ENCODE measurements at places on chromosomes 1 and 21. TPM values are rescaled to one million over a fixed set of nuclear protein-coding genes. Genes with fewer than 3 reads are reported as not detected.

- H3K4me1 ChIP-seq = no peaks in the 10 kb centered on the region
- H3K27ac ChIP-seq = no peak overlapping the region
- no peaks in the 10 kb centered on the region for H3K27me3 ChIP-seq
- DNase-seq = no peak
- H3K4me3 ChIP-seq = no peak overlapping the region
- H3K36me3 ChIP-seq = no peaks in the 10 kb centered on the region
Observed at GRCh38 chr1:247273013-247273412, 17.1 kb downstream of the VN1R5 start.

DNA sequence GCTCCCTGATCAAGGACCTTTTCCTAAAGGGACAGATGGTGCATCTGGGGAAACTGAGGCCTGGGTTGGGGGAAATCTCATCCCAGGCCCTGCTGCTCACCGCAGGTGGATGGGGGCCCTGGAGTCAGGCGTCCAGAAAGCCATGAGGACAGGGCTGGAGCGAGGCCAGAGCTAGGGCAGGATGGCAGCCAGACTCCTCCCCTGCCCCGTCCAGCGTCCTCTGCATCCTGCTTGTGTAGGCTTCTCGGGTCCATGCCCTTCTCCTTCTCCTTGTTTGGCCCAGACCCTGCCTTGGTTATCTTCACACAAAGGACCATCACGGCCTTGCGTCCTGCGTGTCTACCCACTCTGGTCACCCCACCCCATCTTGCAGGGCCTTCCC is 43.0 kb downstream of the TRIM11 start:
- no peak overlapping the region for H3K27ac ChIP-seq
- DNase-seq = no peak

GRCh38 chr1:21069549-21069948 is 107.1 kb downstream of the EIF4G3 start:
- no peaks in the 10 kb centered on the region for H3K4me1 ChIP-seq
- no peak overlapping the region for H3K27ac ChIP-seq
- H3K4me3 ChIP-seq = no peak overlapping the region
- H3K36me3 ChIP-seq = peaks cover 2% of the 10 kb centered on the region
- DNase-seq = no peak
- H3K27me3 ChIP-seq = no peaks in the 10 kb centered on the region

DNA sequence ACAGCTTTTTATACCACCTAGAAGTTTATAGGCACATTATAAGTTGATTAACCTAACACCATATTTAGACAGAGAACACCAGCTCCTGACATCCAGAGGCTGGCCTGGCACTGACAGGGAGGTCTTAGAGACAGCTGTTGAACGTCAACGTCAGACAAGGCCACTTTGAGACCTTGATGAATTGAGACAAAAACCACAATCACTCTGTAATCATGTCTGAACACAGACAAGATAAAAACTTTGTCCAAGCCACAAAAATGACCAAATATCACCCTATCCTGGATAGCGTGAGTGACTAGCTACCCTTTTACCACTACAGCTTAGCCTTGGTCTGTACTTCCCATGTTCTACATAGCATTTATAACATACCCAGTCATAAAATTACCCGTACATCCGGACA is 403.6 kb upstream of the CHRM3 start:
- DNase-seq = no peak
- no peaks in the 10 kb centered on the region for H3K4me1 ChIP-seq
- no peak overlapping the region for H3K27ac ChIP-seq
- H3K36me3 ChIP-seq = no peaks in the 10 kb centered on the region
- no peaks in the 10 kb centered on the region for H3K27me3 ChIP-seq

GRCh38 chr21:30415993-30416392 is 9.7 kb downstream of the KRTAP13-3 start:
- H3K4me3 ChIP-seq = no peak overlapping the region
- no peaks in the 10 kb centered on the region for H3K27me3 ChIP-seq
- no peak overlapping the region for H3K27ac ChIP-seq
- no peak for DNase-seq
- H3K4me1 ChIP-seq = no peaks in the 10 kb centered on the region

DNA sequence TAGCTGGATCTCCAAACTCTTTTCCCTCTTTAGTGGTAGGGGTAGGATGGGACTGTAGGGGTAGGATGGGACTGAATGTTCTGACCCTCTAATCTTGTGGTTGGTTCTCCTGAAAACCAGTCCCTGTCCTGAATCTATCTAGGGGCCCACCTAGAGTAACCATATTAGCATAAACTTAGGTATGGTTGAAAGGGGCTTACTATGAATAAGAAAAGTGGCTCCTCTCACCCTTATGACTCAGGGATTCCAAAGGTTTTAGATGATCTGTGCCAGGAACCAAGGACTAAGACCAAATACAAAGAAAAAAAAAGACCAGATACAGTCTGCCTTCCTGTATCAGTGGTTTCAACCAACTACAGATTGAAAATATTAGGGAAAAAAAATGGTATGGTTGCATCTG is 28.9 kb downstream of the RNF2 start:
- H3K4me3 ChIP-seq = no peak overlapping the region
- peaks cover 9% of the 10 kb centered on the region for H3K36me3 ChIP-seq
- H3K27me3 ChIP-seq = no peaks in the 10 kb centered on the region
- no peak overlapping the region for H3K27ac ChIP-seq

DNA sequence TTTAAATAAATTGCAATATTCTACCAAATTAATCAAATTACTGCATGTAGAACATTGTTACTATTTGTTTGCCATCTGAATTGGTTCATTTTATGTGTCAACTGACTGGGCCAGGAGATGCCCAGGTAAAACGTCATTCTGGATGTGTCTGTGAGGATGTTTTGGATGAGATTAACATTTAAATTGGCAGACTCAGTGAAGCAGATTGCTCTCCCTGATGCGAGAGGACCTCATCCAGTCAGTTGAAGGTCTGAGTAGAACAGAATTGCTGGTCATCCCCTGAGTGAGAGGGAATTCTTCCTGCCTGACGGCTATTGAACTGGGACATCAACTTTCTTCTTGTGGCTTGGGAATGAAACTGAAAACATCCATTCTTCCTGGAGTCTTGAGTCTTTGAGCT is 122.0 kb upstream of the GREM2 start:
- no peak overlapping the region for H3K4me3 ChIP-seq
- DNase-seq = no peak
- H3K27me3 ChIP-seq = no peaks in the 10 kb centered on the region
- H3K27ac ChIP-seq = no peak overlapping the region
- no peaks in the 10 kb centered on the region for H3K4me1 ChIP-seq

GRCh38 chr1:159532922-159533321 is 2.9 kb downstream of the OR10J5 start:
- H3K4me3 ChIP-seq = no peak overlapping the region
- H3K36me3 ChIP-seq = no peaks in the 10 kb centered on the region
- H3K27me3 ChIP-seq = no peaks in the 10 kb centered on the region
- no peak overlapping the region for H3K27ac ChIP-seq
- no peak for DNase-seq

GRCh38 chr1:41615316-41615715 is 130.8 kb upstream of the EDN2 start:
- H3K4me1 ChIP-seq = peaks cover 14% of the 10 kb centered on the region
- no peak overlapping the region for H3K4me3 ChIP-seq
- no peak for DNase-seq
- no peaks in the 10 kb centered on the region for H3K27me3 ChIP-seq
- peaks cover 19% of the 10 kb centered on the region for H3K36me3 ChIP-seq
- H3K27ac ChIP-seq = no peak overlapping the region

GRCh38 chr1:44610527-44611148 is 63.6 kb downstream of the TMEM53 start:
- peaks cover 3% of the 10 kb centered on the region for H3K27me3 ChIP-seq
- no peaks in the 10 kb centered on the region for H3K4me1 ChIP-seq
- no peak overlapping the region for H3K27ac ChIP-seq
- H3K36me3 ChIP-seq = no peaks in the 10 kb centered on the region
- no peak overlapping the region for H3K4me3 ChIP-seq
- no peak for DNase-seq

DNA sequence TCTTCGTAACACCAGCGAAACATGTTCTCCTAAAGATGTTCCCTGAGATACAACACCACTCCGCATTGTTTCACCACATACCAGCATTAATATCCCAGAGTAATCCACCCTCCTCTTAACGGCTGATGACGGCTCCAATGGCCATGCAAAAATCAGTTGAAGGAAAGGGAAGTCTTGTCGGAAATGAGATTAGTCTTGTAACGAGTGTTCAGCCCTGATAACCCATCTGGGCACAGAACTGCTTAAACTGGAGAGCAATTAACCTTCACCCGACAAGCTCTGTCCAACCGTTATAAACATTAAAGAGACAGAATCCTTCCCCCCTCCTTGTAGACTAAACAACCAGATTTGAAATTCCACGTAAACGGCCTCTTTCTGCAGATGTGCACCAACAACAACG is 21.9 kb downstream of the ERG start:
- H3K4me1 ChIP-seq = peaks cover 10% of the 10 kb centered on the region
- no peaks in the 10 kb centered on the region for H3K36me3 ChIP-seq
- no peak overlapping the region for H3K4me3 ChIP-seq
- DNase-seq = no peak
- H3K27me3 ChIP-seq = peaks cover 45% of the 10 kb centered on the region

- H3K4me1 ChIP-seq = peaks cover 56% of the 10 kb centered on the region
- H3K36me3 ChIP-seq = peaks cover 26% of the 10 kb centered on the region
- no peaks in the 10 kb centered on the region for H3K27me3 ChIP-seq
- no peak overlapping the region for H3K4me3 ChIP-seq
- no peak overlapping the region for H3K27ac ChIP-seq
- no peak for DNase-seq
Observed at GRCh38 chr1:101275672-101276071, 38.9 kb downstream of the S1PR1 start.

- no peak overlapping the region for H3K27ac ChIP-seq
- DNase-seq = no peak
- no peaks in the 10 kb centered on the region for H3K36me3 ChIP-seq
- peaks cover 12% of the 10 kb centered on the region for H3K27me3 ChIP-seq
Observed at GRCh38 chr1:109644670-109645069, 11.2 kb upstream of the GSTM4 start.

- DNase-seq = peak; percentile 43
- H3K4me1 ChIP-seq = peaks cover 30% of the 10 kb centered on the region
- H3K27me3 ChIP-seq = no peaks in the 10 kb centered on the region
Observed at GRCh38 chr21:46622226-46622625, 13.2 kb upstream of the PRMT2 start.

DNA sequence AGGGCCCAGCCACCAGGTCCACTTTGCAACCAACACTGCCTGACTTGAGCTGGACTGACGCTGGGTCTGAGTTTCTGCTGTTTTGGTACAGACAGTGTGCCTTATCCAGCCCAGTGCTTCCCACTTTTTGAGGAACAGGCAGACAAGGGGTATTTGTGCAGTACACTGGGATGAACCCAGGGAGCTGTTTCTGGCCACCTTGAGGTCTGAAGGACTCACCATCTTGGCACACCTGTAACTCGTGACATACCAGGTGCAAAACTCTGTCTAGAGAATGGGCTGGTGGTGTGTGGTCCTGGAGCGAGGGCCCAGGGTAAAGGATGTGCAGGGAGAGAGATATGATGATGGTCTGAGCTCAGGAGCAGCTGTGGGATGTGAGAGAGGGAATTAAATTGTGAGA is 148.6 kb downstream of the PCP4 start:
- H3K27ac ChIP-seq = no peak overlapping the region
- no peaks in the 10 kb centered on the region for H3K36me3 ChIP-seq
- H3K4me3 ChIP-seq = no peak overlapping the region
- no peaks in the 10 kb centered on the region for H3K4me1 ChIP-seq

DNA sequence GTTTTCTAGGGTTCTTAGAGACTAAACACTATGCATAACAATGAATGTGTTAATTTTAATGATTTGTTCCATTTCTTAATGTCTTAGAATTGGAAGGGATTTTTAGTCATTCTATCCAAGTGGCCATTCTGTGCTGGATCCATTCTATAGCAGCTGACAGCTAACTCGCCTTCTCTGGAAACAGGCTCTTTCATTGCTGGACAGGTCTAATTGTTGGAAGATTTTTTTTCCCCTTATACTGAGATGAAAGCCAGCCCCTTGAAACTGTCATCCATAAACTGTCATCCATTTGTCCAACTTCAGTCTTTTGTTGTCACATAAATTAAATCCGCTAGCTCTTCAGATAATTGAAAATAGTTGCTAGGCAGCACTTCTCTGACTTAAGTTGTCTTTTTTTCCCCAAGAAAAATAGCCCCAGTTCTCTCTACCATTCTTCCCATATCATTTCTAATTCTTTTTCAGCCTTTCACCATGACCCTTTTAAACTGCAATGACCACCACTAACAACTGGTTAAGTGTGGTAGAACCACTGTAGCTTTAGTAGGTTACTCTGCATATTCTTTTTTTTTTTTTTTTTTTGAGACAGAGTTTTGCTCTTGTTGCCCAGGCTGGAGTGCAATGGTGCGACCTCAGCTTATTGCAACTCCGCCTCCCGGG is 19.7 kb downstream of the AK4 start:
- H3K27ac ChIP-seq = no peak overlapping the region
- H3K36me3 ChIP-seq = peaks cover 5% of the 10 kb centered on the region
- DNase-seq = no peak

DNA sequence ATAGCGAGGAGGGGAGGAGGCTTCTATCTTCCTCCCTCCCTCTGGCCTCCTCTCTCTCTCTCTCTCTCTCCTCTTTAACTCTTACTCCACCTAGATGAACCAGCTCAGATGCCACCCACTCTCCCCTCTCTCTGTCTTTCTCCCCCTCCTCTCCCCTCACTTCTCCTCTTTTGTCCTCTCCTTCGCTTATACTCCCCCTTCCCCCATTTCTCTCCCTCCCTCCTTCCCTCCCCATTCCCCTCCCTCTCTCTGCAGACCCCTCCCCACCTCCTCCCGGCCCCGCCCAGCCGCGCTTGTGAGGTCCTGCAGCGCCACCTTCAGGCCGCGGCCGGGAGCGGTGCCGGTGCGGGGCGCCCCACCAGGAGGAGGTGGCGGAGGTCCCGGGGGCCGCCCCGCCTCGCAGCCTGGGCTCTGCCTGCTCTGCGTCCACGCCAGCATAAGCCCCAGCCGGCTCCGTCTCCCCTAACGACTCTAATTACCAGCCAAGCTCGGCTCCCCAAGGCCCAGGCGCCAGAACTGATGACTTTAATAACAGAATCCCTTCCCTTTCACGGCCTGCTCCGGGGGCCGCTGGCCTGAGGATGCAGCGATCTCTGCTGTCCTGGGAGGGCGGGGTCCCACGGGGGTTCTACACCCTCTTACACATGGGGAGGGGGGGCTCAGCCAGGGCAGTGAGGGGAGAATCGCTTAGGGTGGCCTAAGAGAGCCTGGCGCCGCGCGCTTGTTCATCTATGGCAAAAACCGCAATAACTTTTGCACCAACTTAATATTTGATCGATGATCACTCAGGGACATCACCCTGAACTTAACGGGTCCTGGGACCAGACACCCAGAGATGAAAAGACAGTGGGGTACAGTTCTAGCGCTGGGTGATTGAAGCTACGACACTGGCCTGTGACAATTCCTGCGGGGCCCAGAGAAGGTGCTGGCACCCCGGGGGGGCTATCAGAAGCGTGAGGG is 637.3 kb downstream of the MATN1 start:
- peak; percentile 41 for DNase-seq
- no peaks in the 10 kb centered on the region for H3K36me3 ChIP-seq
- peaks cover 3% of the 10 kb centered on the region for H3K27me3 ChIP-seq
- H3K4me1 ChIP-seq = no peaks in the 10 kb centered on the region
- H3K27ac ChIP-seq = no peak overlapping the region

GRCh38 chr1:58401991-58402390 is 144.5 kb downstream of the OMA1 start:
- no peak overlapping the region for H3K4me3 ChIP-seq
- no peaks in the 10 kb centered on the region for H3K4me1 ChIP-seq
- H3K27me3 ChIP-seq = no peaks in the 10 kb centered on the region

S100B gene
- total RNA-seq = not detected

MAP3K21 gene
- total RNA-seq = 4.4 TPM

SPRR5 gene
- not detected for total RNA-seq

PAX7 gene
- not detected for total RNA-seq

ERG gene
- total RNA-seq = not detected

AGPAT3 gene
- 102 TPM for total RNA-seq

APOBEC4 gene
- total RNA-seq = not detected

OR2G3 gene
- total RNA-seq = not detected

DCDC2B gene
- total RNA-seq = not detected

USH2A gene
- not detected for total RNA-seq

All from activated CD4-positive, alpha-beta memory T cell treated with anti-CD3 and anti-CD28 coated beads, Interleukin-2, amount 10 ng/mL, durations not matched to agents 7 days and 5 days (primary cell).